ENCODE measurements at places on chromosomes 5 and 9.
A peak's percentile ranks its signal among the peaks of the same experiment; 100 is the strongest.

- DNase-seq, result no peak
Measured at GRCh38 chr9:106981396-106982287, 118.7 kb downstream of the ZNF462 start.

DNA sequence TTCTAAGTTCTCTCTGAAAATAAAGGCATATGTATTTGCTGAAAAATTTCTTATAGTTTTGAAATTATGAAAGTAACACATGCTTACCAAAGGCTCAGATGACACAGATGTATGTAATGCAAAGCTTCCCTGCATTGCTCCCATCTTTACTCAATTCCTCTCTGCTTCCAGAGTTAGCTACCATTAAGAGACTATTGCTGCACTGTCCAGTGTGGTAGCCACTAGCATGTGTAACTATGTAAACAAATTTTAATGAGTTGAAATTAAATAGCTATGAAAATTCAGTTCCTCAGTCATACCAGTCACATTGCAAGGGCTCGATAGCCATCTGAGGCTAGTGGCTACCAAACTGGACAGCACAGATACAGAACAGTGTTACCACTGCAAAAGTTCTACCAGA is 17.9 kb downstream of the FRMD3 start:
- no peak for DNase-seq

DNA sequence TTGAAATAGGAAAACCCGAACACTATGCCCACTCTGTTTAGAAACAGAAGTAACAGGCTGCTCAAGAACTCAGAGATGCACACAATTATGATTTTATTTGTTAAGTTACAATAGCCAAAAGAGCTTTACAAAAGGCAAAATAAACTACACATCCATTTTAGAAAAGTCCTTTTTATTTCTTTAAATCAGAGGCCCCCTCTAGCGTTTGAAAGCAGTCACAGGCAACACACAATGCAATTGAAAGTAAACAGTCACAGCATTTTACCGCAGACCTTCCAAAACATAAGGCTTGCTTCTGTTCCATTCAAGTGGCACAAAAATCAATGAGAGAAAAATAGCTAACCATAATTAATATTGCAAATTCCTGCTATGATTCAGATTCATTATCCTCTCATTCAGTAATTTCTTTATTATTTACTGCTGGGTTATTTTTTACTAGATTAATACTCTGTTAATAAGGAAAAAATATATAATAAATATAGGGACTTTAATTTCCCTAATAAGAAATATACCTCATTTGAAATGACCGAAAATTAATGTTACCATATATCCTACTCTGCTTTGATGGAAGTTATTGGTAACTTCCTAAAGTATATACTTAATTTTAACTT is 78.3 kb downstream of the CEP120 start:
- DNase-seq, result no peak

DNA sequence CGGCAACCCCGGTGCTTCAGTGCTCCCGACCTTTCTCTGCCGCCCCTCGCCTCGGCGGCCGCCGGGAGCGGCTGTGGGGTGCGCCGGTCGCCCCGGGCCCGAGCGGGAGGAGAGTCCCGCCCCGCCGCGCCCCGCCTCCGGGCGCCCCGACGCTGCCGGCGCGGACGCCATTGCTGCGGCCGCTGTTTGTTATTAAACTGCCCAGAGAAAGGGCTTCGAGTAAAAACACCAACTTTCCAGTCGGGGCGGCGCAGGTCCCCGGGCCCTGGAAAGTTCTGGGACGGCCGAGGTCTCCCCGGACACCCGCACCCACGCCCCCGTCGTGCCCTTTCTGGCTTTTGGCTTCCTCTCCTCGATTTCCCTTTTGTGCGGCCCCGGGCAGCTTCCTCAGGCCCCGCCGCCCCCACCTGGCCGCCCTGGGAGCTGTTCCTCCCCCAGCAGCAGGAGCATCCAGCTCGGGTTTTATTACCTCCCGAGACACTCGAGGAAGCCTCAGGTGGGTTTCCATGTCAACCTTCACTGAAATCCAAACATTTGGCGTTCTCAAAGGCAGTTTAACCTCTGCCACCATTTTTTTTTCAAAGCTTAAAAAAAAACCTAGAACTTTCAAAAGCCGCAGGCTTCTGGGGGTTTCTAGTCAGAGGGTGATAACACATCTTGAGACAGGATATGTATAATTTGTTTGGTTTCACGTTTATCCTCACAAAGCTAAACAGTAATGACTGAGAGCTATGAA is 334.4 kb downstream of the CWC27 start:
- peak; percentile 6 for DNase-seq

DNA sequence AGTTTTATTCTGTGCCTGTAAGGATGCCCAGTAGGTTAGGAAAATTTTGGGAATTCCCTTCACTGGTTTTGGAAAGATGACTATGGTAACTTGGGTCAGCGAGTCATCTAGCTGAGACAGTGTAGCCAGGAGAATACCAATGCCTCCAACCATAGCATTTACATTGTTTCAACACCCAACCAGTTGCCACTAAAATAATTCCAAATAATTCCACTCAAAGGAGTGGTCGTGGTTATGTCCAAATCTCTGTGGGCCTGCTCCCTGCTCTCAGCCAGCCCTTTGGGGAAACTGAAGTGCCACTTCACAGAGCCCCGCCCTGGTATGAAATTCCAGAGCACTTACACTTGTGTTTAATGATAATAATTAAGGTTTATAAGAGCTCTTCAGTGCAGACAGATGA is 310.5 kb downstream of the PLK2 start:
- no peak for DNase-seq

DNA sequence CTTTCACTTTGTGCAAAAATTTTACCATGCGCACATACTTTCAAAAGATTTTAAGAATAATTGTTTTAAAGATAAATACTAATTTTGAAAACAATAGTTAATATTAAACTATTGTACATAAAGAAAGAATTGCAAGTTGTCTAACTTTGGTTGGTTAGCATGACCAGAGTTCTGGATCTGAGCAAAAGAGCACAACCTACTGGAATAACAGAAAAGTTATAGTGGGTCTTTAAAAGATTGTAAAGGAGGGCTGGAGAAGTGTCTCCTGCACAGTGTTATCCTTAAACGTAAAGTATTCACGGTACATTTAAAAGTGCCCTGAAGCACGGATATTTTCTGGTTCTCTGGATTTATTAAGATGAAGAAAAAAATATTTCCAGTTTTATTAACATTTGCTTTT is 70.6 kb downstream of the GLIS3 start:
- no peak for DNase-seq

GRCh38 chr5:28156981-28157380 is 1118.6 kb upstream of the CDH9 start:
- DNase-seq, result no peak

- no peak for DNase-seq
Measured at GRCh38 chr9:86324308-86324707, 29.9 kb downstream of the TUT7 start.

GRCh38 chr5:150625831-150626746 is 14.4 kb upstream of the SYNPO start:
- no peak for DNase-seq

DNA sequence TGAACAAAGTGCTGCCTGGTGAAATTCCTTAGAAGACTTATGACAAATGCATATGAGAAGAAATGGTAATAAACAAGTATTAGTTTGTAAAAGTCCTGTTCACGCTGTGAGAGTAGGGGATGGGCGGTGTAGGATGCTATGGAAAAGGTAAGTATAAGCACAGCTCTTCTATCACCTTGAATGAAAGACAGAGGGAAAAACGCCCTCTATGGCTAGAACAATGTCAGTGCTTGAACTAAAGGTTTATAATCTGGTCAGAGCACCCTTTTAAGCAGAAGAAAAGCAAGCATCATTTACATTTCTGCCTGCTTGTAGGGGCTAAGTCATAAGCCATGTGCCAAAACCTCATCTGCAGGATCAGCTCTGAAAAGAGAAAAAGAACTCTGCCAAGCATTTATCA is 115.2 kb downstream of the LHFPL2 start:
- DNase-seq, result no peak

GRCh38 chr5:40483316-40483715 is 196.4 kb upstream of the PTGER4 start:
- no peak for DNase-seq

GRCh38 chr5:84791138-84791537 is 406.5 kb upstream of the EDIL3 start:
- no peak for DNase-seq

DNA sequence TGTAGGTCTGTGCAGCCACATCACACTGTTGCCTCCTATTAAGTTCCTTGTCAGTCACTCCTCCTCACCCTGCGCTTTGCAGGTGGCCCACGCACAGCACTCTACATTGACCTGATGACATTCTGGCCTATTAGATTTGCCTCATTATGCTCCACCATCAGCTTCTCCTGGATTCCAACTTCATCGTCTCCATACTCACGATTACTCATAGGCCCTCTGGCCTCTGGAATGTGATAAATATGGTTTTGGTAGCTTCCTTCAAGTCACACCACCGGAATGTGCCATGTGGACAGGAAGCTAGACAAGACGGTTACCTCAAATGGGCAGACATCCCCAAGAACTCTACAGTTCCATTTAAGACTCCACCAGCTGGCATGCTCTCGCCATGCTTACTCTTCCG is 158.0 kb upstream of the LHFPL2 start:
- no peak for DNase-seq

DNA sequence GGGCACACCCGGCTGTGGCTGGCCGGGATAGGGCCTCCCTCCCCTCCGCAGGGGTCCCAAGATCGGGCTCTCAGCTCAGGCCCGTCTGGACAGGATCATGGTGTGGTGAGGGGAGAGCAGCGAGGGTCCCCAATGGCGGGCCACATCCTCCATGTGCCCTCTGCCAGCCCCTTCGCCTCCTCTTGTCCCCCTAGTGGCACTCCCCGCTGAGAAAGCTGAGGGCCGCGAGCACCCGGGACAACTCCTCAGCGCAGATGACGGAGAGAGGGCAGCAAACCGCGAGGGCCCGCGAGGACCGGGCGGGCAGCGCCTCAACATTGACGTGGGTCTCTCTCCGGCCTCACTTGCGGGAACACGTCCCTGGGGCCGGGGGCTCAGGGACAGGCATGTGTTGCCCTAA is 24.6 kb downstream of the NKD2 start:
- DNase-seq, result no peak

DNA sequence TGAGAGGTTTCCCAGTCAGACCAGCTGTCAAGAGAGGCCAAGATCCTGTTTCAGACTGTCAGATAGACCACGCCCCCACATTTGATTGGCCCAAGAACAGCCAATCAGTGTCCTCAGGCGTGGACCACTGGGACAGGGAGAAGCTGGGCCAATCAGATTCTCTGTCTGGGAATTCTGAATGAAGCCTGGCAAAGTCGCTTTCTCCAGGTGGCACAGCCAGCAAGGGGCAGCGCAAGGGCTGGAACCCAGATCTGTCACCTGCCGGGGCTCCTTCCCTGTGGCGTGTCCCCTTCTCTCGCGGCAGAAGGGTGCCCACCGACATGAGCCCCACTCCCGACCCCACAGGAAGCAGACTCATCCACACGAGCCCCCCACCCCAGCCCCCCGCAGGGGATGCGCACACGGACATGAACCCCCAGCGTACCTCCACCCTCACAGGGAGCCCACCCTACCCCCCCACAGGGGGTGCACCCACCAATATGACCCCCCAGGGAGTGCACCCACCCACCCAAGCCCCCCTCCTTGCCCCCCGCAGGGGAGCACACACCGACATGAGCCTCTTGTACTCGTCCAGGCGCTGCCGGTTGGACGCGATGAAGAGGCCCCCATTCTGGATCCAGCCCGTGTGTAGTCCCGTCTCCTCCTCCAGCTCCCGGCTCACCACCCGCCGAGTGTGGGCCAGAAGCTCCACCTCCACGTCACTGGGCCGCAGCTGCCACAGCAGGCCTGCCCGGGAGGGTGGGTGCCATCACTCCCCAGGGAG is 6.1 kb downstream of the SARDH start:
- no peak for DNase-seq

- no peak for DNase-seq
Measured at GRCh38 chr9:129368444-129368978, 190.4 kb upstream of the IER5L start.

- no peak for DNase-seq
Measured at GRCh38 chr5:140324617-140325241, 21.7 kb downstream of the HBEGF start.

DNA sequence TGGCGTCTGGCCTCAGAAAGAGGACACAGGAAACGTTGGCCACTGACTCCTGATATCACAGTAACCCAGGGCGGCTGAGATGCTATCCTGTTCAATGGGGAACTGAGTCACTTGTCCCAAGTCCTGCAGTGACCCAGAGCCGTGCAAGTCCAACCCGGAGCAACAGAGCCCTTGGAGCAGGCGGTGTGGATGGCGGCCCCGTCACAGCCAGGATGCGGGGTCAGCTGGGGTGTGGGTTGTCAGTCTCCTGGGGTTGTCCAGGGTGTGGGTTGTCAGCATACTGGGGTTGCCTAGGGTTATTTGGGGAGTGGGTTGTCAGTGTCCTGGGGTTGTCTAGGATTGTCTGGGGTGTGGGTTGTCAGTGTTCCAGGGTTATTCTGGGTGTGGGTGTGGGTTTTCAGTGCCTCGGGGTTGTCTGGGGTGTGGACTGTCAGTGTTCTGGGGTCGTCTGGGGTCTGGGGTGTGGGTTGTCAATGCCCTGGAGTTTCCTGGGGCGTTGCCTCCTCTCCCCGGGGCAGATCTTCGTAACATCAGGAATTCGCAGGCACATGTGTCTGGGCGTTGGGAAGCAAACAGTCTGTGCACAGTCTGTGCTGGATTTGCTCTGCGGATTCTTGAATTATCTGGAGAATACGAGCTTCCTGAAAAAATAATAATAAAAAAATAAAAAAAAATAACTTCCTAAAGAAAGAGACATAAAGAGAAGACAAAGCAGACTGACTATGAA is 257.5 kb downstream of the PARP8 start:
- no peak for DNase-seq

GRCh38 chr9:7523426-7524043 is 276.0 kb downstream of the DMAC1 start:
- no peak for DNase-seq
